Psoas muscle (tissue), 8 donors: ENCODE measurements at places on chromosomes 2 and 18. TPM values are rescaled to one million over a fixed set of nuclear protein-coding genes. Genes with fewer than 3 reads are reported as not detected.

KIAA2012 gene
- polyA plus RNA-seq, result 0.03 TPM

HOXD9 gene
- 1.7 TPM for polyA plus RNA-seq

SANBR gene
- 2.3 TPM for polyA plus RNA-seq

RAB27B gene
- 0.04 TPM for polyA plus RNA-seq

CPO gene
- polyA plus RNA-seq, result 0.91 TPM

PROM2 gene
- polyA plus RNA-seq, result 0.32 TPM

GTF2A1L gene
- 0.07 TPM for polyA plus RNA-seq

NXPH2 gene
- polyA plus RNA-seq, result not detected

ITGB6 gene
- polyA plus RNA-seq, result 2.1 TPM

PLA2R1 gene
- polyA plus RNA-seq, result 0.20 TPM

C18orf63 gene
- not detected for polyA plus RNA-seq

CHRNA1 gene
- polyA plus RNA-seq, result 123 TPM

CHN1 gene
- polyA plus RNA-seq, result 2.7 TPM

STPG4 gene
- not detected for polyA plus RNA-seq

SOX11 gene
- polyA plus RNA-seq, result not detected

LDLRAD4 gene
- polyA plus RNA-seq, result 2.1 TPM

SLC14A1 gene
- polyA plus RNA-seq, result 8.2 TPM

PKDCC gene
- 209 TPM for polyA plus RNA-seq

IL36A gene
- polyA plus RNA-seq, result not detected

SCN7A gene
- polyA plus RNA-seq, result 1.4 TPM

RND3 gene
- polyA plus RNA-seq, result 55.3 TPM

TMEM163 gene
- polyA plus RNA-seq, result 0.17 TPM

CCDC141 gene
- 2.4 TPM for polyA plus RNA-seq

POTEJ gene
- polyA plus RNA-seq, result not detected
